ENCODE measurements at places on chromosomes 5 and 9.

DNA sequence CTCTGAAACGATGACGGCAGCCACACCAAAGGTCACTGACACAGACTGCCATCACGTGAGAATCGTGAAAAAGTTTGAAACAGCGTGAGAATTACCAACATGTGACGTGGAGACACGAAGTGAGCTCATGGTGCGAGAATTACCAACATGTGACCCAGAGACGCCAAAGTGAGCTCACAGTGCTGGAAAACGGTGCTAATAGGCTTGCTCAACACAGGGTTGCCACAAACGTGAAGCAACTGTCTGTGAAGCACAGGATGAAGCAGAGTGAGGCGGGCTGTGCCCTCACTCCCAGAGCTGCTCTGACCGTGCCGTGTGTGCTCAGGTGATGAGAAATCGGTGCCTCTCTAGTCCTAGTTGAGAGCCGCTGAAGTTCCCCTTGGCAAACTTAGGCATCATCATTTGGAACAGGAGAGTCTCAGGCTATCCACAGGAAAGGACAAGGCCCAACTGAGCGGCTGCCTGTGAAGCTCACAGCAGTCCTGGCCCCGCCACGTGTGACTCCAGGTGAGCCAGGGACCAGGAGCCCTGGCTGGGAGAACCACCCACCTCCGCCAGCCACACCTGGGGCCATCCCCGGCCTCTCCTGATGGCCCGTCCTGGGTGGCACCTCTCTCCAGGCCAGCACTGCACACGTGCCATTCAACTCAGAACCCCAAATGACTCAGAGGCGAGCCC is 29.8 kb upstream of the SLC6A3 start:
- no peak for DNase-seq

DNA sequence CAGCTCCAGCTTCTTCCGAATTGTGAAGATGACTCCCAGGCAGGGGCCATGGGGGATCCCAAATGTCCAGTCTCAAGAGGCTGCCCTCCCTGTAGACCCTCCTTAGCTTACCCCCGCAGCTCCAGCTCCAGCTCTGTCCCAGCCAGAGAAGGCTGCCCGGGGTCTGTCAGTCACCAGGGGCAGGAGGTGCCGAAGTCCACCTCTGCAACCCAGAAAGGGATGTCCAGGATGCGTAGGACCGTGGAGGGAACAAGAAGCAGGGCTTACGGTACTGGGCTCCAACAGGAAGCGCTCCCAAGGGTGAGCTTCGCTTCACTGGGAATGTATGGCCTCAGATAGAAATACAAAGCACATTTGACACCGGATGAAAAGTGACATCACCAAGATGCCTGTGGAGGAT is 6.0 kb downstream of the IPPK start:
- DNase-seq = no peak

DNA sequence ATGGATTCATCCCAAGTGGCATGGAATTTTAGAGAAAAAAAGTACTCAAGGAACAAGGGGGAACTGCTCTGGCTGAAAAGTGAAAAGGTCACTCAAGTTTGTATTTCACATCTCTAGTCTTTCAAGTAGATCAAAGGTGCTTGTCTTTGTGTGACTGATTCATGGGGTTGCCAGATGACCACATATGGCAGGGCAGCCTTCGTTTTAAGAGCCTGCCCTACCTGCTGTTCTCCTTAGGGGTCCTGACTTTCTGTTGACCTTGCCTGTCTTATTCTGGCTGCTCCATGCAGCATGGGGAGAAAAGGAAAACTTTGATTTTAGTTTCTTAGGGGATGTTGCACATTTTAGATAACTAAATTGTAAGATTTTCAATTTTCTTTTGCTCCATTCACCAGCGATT is 877.7 kb downstream of the TLE1 start:
- no peak for DNase-seq

DNA sequence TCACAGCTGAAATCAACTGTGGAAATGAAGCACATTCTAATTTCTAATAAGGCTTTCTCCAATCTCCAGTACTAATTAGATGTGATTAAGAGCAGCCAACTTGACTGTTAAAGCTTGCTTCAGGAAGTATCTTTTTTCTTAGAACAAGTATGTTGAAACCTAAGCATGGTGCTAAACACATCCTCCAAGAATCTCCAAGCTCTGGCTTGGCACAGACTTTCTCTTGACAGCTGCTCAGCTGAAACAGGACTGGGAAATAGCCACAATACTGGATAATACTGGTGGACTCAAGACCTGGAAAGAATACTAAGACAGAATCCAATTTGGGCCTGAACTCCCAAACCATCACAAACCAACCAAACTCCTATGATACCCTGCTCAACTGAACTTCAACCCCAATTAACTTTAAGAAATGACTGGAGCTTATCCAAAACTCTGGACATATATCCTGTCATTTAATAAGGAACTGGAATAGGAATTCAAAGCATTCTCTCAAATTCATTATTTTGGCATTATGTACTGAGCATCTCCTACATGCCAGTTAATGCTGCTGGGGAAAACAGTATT is 16.2 kb downstream of the PRKAA1 start:
- no peak for DNase-seq

DNA sequence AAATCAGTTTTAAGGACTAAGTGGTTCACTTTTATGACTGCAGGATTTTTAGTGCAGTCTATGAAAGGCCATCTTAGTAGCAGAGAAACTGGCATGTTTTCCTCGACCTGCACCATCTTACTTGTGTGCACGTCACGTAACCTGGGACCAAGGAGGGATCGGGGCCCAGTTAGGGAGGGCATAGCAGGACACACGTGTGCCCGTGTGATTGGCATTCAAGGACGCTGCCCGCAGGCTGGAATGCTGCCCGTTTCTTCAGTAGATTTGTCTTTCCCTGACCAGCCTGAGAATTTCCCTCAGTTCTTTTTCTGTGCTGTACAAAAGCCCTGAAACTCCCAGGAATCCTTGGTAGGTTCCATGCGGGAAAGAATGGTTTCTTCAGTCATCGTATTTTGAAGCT is 196.3 kb downstream of the TRIO start:
- DNase-seq = no peak

DNA sequence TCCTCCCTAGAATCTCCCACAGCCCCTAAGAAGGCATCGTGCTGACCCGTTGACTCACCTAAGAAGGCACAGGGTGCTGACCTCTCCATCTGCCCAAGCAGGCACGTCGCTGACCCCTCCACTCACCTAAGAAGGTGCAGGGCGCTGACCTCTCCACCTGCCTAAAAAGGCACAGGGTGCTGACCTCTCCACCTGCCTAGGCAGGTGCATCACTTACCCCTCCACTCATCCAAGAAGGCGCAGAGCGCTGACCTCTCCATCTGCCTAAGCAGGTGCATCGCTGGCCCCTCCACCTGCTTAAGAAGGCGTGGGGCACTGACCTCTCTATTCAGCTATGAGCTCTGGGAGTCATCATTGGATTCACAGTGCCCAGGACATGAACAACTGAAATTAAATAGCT is 54.4 kb upstream of the FCN1 start:
- DNase-seq = no peak

GRCh38 chr5:83428126-83428525 is 43.4 kb upstream of the VCAN start:
- no peak for DNase-seq

DNA sequence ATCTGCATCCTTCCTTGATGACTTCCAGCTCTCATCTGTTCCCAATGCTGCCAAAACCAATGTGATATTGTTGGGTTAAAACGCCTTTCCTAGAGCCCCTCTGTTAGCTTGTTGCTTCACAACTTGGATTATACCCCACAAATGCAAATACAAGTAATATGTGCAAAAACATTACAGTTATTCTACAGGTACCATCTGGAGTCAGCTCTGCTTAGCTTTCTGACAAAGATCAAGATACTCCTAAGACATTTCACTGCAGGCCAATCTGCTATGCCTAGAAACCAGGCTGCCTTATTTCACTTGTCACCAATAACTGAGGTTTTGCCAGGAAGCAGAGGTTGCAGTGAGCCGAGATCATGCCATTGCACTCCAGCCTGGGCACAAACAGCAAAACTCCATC is 36.9 kb upstream of the ACO1 start:
- no peak for DNase-seq

DNA sequence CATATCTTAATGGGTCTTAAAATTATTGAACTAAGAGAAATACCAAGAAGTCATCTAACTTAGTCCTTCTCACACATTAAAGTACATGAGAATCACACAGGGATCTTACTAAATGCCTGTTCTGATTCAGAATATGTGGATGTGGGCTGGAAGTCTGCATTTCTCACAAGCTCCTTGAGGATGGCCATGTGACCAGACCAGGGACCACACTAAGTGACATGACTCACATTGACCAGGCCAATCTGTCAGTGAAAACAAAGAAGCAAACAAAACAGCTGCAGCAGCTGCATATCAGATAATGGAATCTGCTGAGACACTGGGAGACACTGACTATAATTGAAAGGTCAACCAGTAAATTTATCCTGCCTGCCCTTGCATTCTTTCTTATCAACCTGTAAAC is 110.5 kb downstream of the ADAMTS12 start:
- no peak for DNase-seq

GRCh38 chr9:127129718-127130085 is 7.3 kb upstream of the ANGPTL2 start:
- no peak for DNase-seq

- no peak for DNase-seq
These were observed 575.8 kb downstream of the TLE1 start for GRCh38 chr9:81113453-81114124.

DNA sequence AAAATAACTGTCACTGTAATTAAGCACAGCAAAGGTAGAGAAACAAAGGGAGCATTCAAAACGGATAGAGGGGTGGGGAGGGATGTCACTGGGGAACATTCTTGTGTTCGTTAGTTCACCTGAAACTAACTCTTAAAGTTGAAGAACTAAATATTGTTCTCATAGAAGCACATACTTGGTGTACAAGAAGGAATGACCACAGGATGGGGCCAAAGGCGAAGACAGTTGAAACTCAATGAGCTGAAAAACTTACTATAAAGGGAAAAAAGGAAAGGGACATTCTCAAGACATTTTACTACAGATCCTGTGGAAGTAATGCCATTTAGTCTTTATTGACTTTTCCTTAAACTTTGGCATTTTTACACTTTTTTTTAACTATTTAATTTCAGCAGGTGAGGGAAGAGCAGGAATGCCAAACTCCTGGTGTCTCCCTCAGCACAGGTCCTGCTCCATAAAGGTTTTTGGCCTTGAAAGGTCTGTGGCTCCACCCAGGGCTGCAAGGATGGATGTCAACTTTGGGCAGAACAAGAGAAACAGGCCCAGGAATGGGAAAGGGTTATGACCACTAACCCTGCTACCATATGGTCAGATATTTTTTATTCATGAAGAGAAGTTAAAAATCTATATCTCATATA is 197.6 kb upstream of the RASA1 start:
- no peak for DNase-seq

- no peak for DNase-seq
These were observed 283.9 kb upstream of the RFX3 start for GRCh38 chr9:3809724-3810123.

DNA sequence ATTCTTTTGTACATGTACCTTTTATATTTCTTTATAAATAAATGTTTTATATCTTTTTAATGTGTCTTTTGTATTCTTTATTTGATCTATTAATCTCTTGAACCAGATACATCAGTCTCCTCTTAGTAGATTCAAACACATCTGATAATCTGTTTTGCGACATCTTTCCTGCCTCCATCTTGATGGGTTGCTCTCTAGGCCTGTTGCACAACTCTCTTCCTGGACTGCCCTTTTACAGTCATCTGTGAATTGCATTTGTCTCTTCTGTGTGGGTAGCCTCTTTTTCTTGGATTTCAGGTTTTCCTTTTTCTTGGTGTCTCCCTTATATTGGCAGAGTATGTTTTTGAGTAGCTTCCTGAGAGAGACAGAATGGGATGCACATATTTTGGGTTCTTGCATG is 6.2 kb downstream of the ZFYVE16 start:
- no peak for DNase-seq

DNA sequence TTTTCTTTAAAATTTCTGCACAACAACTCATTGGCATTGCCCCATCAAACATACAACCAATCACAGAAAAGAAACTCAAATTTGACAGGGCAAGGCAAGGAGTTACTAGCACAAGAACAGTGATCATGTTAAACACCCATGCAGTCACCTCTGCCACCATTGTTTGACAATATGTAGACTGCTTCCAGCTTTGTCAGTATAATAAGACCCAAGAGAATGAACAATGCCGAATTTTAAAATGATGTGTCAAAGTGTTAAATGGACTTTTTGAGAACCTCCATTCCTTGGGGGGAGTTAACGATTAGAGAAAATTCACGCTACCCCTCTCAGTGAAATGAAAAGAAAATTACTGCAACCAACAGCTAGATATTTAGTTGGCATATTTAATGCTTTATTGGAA is 109.2 kb downstream of the SEMA6A start:
- DNase-seq = no peak

DNA sequence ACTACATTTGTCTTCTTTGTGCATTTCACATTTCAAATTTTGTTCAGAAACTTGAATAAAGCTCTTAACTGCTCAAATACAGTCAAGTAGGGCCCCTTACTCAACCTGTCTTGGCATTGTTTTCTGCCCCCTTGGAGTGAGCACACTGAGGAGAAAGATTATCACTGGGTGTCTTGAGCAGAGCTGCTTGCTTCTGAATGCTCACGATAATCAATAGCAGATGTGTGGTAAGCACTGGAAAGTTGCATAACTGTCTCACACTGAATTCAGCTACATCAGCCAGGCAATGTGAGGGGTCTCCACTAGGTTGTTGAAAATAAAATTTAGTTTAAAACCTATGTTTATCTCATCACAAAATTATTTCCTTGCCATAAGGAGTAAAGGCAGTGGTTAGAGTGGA is 7.8 kb upstream of the TNFAIP8 start:
- no peak for DNase-seq

- DNase-seq = no peak
These were observed 24.2 kb upstream of the NREP start for GRCh38 chr5:111781200-111781599.

DNA sequence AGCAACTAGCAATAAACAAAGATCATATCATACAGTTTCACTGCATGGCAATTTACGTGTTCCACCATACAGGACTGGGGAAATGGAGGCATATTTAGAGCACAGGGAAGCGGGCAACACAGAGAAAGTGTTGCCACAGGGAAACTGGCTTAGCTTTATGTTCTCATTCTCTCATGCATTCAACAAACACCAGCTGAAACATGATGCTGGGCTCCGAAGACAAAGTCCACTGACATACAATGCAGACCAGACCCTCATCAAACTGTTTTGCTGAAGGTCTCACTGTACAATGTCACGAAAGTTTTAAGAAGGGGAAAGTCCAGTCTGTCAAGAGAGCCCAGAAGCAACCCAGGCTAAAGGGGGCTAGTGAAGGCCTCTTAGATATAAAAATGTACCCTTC is 115.1 kb downstream of the MAPKAP1 start:
- DNase-seq = no peak
